Umbilical cord (tissue), 2 donors: ENCODE measurements at places on chromosomes 16 and 17.

GRCh38 chr17:57004944-57005579, 27.1 kb downstream of the SCPEP1 start:
- DNase-seq = no peak

- no peak for DNase-seq
Observed at GRCh38 chr16:75044800-75045361, 46.1 kb downstream of the ZNRF1 start.

DNA sequence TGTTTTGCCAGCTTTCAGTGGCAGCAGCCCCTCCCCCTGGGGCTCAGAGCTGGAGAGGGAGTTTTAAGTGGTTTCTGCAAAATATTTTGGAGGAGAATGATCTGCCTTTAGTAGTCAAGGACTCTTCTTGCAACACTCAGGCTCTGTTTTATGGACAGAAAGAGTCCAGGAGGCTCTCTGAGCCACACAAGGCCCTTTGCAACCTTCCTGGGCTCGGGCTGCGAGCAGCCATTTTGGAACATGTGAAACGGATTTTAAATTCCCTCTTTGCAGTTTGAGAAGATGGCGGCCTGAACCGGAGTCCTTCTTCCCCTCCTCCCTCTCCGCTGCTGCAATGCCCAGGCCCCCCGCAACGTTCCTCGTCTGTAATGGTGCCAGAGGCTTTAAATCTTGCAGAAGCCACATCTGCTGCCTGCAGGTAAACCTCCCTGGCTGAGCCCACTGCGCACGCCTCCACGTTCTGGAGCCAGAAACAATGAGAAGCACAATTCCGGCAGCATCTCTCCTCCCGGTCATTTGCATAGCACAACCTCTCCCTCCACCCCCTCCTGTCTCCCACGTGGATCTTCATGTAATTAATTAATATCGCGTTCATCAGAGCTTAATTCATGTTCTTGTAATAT, 386.1 kb downstream of the SEC14L1 start:
- no peak for DNase-seq

- no peak for DNase-seq
Observed at GRCh38 chr16:50395763-50396710, 27.2 kb upstream of the BRD7 start.

GRCh38 chr17:8910969-8911604, 43.6 kb upstream of the PIK3R6 start:
- no peak for DNase-seq

- DNase-seq = peak; percentile 86
Observed at GRCh38 chr17:73342541-73343167, 30.9 kb upstream of the CDC42EP4 start.
